Occipital lobe (tissue), 3 donors: ENCODE measurements at places on chromosomes 3 and 15.

DNA sequence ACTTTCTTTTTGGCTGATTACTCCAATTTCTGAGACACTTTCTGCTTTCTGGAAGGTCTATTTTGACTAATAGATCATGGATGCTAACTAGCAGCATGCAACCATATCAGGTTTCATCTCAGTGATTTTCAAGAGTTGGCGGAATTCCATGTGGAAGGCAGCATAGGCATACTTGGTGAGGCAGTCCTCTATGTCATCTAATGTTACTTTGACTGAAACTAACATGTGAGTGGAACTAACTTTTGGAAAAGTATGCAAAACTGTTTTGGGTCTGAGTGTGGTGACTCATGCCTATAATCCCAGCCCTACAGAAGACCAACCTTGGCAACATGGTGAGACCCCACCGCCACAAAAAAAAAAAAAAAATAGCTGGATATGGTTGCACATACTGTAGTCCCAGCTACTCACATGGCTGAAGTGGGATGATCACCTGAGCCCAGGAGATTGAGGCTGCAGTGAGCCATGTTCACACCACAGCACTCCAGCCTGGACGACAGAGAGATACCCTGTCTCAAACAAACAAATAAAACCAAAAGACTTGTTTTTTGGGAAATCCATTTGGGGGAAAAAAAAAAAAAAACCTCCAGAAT is 1033.7 kb downstream of the ROBO1 start:
- no peak for DNase-seq

DNA sequence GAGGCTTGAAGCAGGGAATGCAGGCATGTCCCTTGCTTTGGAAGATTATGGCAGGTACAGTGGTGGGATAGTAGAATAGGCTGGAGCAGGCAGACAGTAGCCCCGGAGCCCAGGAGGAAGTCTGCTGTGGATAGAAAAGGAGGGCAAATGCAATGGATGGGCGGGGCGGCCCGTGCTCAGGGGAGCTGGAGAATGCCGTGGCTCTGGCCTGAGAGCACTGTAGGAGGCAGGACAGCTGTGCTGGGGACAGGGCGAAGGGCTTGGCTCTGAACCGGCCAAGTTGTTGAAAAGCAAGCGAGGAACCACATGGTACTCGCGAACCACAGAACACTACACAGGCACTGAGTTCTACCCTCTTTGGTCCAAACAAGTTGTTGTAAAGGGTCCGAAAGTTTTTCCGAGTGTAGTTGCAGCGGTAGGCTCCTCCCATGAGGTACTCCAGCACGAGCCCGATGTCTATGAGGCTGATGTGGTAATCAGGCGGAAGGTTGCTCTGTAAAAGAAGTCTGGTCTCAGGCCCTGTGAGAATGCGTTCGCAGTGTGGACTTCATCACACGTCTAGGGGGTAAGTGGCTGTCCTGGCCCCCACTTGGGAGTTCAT is 54.7 kb downstream of the TRPM1 start:
- DNase-seq = no peak

- no peak for DNase-seq
Observed at GRCh38 chr3:138371070-138371965, 22.9 kb downstream of the MRAS start.

DNA sequence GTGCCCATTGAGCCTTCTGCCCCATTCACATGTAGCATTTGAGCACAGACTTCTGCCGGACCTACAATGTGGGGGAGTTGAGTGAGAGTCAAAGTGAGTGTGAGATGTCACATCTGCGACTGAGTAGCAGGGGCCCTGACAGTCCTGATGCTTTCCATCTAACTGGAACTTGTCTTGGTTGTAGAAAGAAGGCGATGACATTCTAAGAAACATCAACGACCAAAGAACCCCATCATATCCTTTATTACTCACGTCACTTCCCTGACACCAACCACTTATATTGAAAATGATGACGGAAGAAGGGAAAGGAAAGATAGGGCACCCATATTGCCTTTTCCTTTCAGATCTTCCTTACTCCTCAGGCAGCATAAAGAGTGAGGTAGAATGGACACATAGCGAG is 30.5 kb downstream of the SMAD3 start:
- no peak for DNase-seq

DNA sequence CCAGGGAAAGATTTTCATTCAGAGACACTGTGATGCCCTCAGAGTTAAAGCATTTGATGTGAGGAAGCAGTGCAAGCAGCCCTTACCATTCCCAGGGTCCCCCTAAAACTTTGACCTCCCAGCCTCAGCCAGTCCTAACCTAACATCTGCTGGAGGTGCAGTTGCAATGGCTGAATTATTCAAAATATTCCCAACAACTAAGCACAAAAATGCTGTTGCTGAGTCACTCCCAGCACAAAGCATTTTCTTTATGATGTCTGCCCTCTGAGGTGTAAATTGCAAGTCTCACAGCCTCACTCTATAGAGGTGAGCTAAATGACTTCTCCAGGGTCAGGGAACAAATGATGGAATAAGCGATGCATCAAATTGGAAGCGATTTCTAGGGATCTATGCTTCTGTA is 6.4 kb upstream of the REC114 start:
- no peak for DNase-seq

DNA sequence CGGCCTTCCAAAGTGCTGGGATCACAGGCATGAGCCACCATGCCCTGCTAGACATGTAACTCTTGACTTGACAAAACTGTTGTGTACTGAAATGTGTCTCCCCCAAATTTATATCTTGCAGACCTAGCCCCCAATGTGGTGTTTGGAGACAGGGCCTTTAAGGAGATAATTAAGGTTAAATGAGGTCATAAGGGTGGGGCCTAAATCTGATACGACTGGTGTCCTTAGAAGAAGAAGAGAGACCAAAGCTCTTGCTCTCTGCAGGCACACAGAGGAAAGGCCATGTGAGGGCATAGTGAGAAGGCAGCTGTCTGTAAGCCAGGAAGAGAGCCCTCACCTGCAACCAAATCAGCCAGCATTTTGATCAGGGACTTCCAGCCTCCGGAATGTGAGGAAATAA is 361.3 kb downstream of the SV2B start:
- DNase-seq = no peak

DNA sequence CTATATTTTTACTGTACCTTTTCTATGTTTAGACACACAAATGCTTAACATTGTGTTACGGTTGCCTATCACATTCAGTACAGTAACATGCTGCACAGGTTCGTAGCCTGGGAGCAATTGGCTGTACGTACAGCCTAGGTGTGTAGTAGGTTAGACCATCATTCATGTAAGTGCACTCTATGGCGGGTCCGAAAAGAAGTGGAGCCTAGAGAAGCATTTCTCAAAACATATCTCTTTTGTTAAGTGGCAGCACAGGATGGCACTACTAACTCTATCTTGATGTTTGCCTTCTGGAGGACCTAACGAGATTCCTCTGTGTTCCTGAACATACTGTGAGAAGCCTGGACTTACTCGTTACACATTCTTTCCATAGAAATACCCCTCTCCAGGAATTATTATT is 132.3 kb upstream of the ADPGK start:
- DNase-seq = no peak

GRCh38 chr3:185858502-185859225 is 33.8 kb upstream of the IGF2BP2 start:
- no peak for DNase-seq

DNA sequence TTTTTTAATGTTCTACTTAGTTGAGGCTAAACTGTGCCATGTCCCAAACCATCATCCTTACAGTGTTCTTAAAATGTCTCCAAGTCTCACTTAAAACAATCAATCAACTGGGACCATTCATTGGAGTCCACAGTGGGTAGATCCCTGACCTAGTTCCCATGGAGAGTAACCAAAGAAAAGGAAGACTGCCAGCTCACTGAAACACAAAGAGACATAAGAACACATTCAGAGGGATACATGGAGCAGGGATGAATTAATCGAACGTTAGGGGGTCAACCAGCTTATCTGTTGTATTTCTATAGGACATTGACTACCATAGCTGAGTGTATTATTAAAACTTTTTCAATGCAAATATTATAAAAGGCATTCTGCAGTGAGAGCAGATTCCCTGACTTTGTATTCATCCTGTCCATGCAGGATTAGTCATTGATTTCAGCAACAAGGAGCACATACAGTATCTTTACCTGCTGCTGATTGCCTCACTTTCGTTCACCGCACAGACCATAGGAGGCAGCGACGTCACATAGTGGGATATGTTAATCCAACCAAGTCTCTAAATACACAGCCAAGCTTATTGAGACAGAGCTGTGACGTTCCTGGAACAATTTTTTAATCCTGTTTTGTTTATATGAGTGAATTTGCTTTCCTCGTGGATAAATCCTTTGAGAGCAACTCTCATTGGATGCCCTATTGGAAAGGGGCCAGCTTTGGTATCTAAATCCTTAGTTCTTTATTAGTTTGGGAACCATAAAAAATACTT is 364.9 kb upstream of the RBMS3 start:
- no peak for DNase-seq

- no peak for DNase-seq
Observed at GRCh38 chr3:14145236-14145635, 20.4 kb downstream of the TMEM43 start.

- DNase-seq = no peak
Observed at GRCh38 chr3:160941885-160942494, 163.2 kb downstream of the B3GALNT1 start.

GRCh38 chr15:69341356-69341755 is 42.6 kb downstream of the PAQR5 start:
- DNase-seq = no peak

- no peak for DNase-seq
Observed at GRCh38 chr15:91032919-91033803, 10.8 kb upstream of the VPS33B start.

DNA sequence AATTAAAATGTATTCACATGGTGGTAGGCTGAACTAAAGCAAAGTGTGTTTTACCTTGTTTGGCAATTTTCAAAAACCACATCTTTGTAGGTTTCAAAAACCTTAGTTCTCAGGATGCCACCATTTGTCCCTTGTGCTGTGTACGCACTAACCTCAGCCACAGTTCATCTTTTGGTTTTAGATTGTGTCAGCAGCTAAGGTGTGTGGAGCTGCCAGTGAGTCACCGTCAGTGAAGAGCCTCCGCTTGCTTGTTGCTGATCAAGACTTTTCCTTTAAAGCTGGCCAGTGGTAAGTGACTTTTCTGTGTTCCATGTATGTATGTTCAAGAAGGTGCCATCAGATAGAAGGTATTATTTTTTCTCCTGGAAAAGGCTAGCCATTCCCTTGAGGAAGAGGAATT is 21.1 kb downstream of the OXNAD1 start:
- no peak for DNase-seq

- no peak for DNase-seq
Observed at GRCh38 chr3:123475786-123476185, 26.9 kb upstream of the ADCY5 start.

- DNase-seq = no peak
Observed at GRCh38 chr3:167538081-167538480, 64.2 kb upstream of the SERPINI2 start.

DNA sequence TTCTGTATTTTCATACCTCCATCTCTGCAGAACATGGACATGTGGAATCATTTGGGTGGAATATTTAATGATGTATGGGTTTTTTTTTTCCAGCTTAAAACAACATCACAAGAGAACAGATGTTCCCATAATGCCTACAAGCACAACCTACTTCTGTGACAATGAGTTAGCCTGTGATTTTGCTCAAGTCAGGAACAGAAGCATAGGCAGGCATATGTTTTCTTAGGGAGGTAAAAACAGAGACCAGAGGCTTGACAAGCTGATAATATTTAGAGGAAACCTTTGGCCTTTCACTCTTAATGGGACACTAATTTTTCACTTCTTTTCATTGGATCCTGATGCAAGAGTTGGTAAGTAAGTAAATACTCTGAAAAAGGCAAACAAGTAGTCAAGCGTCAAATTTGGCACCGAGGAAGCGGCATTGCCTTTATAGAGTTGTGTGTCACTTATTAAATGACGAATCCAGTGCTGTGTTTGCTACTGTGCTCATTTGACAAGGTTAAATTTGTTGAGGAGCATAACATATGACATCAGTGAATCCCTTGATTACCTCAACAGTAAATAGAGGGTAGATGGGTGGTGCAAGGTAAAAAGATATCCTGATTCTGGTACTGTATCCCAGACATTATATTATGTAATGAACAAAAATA is 66.7 kb upstream of the RBMS3 start:
- DNase-seq = no peak

- DNase-seq = no peak
Observed at GRCh38 chr15:69824075-69824876, 273.4 kb downstream of the TLE3 start.

DNA sequence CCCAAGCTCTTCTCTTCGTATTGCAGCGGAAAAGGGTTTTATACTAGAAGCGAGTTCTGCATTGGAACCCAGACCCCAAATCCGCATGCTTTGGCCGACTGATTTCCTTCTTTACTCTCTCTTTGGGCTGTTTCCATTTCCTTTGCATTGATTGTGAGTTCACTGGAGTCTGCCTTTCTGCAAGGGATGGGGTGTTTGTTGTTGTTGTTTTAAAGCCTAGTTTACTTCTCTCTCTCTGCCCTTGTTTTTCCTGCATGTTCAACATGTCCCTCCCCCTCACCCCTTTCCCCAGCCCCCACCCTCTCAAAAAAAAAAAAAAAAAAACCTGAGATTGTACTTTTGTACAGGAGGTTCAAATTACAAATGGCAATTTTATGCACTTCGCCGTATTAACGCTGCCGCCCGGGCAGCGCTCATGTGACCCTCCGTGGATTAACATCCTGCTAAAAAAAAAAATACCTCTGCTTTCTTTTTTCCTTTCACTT is 2.2 kb downstream of the NR2F2 start:
- DNase-seq = no peak

GRCh38 chr3:127216415-127217261 is 23.7 kb downstream of the PRR23E start:
- DNase-seq = no peak

- DNase-seq = no peak
Observed at GRCh38 chr15:100001405-100001804, 268.2 kb upstream of the LYSMD4 start.

DNA sequence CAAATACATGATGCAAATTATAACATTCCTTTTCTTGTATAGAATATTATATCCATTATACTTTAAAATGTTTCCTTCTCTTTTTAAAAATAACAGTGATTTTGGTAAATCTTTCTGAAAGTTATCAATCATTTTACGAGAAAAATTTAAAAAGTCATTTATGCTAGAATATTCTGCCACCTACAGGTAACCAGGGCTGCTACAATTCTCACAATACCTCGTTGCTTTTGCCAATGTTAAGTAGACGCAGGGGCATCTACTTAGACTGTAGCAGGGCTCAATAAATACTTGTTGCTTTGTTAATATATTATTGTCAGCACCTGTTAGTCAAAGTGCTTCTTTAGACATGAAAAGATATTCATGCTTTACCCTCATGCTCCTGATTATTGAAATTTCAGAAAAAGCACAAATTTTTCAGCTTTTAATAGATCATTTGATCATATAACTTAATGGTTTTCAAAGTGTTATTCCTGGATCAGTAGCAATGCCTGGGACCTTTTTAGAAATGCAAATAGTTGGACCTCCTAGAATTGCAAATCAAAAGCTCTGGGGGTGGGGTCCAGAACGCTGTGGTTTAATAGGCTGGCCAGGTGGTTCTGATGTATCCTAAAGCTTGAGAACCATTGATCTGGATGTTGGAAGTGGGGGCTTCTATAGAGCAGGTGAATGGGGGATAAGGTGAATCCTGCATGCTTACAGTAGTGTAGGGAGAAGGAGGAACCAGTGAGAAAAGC is 223.6 kb upstream of the PDZRN3 start:
- DNase-seq = no peak

GRCh38 chr15:47796830-47797229 is 79.5 kb downstream of the SEMA6D start:
- DNase-seq = no peak
